SK-MEL-5 (cell line): ENCODE measurements at places on chromosomes 1 and 21. TPM values are rescaled to one million over a fixed set of nuclear protein-coding genes. Genes with fewer than 3 reads are reported as not detected.

GRCh38 chr1:38173848-38174247, 127.3 kb upstream of the POU3F1 start:
- no peak for DNase-seq

Gene FCRL1
- total RNA-seq: not detected in 2 replicates

- no peak for DNase-seq
Measured at GRCh38 chr1:207313131-207313530, 8.3 kb upstream of the CD55 start.

Gene NPHS2
- total RNA-seq: not detected in 2 replicates

- DNase-seq: no peak
Measured at GRCh38 chr1:150138044-150138443, 11.7 kb upstream of the PLEKHO1 start.

Gene AIRE
- not detected in 2 replicates for total RNA-seq

GRCh38 chr21:14755086-14755485, 209.0 kb upstream of the SAMSN1 start:
- no peak for DNase-seq

- no peak for DNase-seq
Measured at GRCh38 chr1:186118724-186119123, 256.3 kb downstream of the TPR start.

- no peak for DNase-seq
Measured at GRCh38 chr21:36728371-36729111, 29.6 kb downstream of the SIM2 start.

- DNase-seq: no peak
Measured at GRCh38 chr21:42405064-42406013, 1.6 kb downstream of the UBASH3A start.

- DNase-seq: peak; percentile 61
Measured at GRCh38 chr1:56758135-56758534, 61.1 kb downstream of the FYB2 start.

Gene ATP1A4
- 0.11 TPM in 1 of 2 replicates, not detected in the other for total RNA-seq

GRCh38 chr1:151661751-151662150, 49.9 kb downstream of the SNX27 start:
- no peak for DNase-seq

Gene RNU1-2
- under 0.01 TPM in 1 of 2 replicates, not detected in the other for total RNA-seq

- no peak for DNase-seq
Measured at GRCh38 chr1:172764378-172764777, 105.5 kb downstream of the FASLG start.

Gene LTN1
- total RNA-seq: 19.5 and 22.5 TPM in 2 replicates

DNA sequence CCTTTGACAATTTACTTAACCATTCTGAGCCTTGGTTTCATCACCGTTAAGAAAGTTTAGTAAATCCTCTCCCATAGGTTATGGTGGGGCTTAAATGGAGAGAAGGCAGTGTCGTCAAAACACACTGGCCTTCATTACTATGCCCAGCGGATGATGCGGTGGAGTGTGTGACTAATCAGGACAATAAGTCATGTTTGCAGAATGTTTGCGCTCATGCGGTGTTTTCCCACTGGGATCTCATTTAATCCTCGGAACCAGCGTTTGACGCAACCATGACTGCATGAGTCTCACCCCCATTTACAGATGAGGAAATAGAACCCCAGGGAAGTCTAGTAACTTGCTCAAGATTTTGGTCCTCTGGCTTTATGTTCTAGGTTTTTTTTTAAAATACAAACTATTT, 17.5 kb downstream of the SLC26A9 start:
- no peak for DNase-seq

DNA sequence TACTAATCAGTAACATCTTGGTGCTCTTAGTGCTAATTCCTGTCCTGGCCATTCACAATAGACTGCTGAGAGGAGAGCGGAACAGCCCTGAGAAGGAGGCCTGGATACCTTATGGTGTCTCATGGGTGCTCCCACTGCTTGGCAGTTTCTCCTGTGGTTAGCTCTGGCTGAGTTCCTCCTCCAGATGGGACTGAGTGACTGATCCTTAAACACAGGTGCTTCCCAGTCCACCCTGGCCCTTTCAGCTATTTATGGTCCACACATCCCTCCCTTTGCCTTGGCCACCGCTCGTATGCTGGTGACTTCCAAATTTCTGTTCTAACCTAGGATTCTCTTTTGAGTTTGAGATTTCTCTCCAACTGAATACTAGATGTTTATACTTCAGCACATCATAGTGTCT, 157.0 kb upstream of the CACNA1E start:
- DNase-seq: no peak

GRCh38 chr1:93143136-93143535, 37.1 kb downstream of the TMED5 start:
- DNase-seq: no peak

- DNase-seq: no peak
Measured at GRCh38 chr1:72285074-72285425, 2.7 kb upstream of the NEGR1 start.

Gene QSOX1
- 66.9 and 77.5 TPM in 2 replicates for total RNA-seq

DNA sequence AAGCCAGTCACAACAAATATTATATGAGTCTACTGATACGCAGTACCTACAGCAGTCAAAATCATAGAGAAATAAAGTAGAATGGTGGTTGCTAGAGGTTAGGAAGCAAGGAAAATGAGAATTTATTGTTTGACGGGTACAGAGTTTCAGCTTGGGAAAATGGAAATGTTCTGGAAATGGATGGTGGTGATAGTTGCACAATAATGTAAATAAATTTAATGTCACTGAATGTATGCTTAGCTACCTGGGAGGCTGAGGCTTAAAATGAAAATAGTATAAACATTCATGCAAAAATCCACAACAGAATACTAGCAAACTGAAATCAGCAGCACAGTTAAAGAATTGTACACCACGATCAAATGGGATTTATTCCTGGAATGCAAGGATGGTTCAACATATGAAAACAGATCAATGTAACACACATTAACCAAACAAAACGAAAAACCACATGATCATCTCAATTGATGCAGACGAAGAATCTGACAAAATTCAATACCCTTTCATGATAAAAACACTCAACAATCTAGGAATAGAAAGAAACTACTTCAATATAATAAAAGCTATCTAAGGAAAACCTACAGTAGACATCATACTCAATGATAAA, 10.7 kb downstream of the TUT4 start:
- DNase-seq: no peak

GRCh38 chr1:155093911-155094621, 15.4 kb downstream of the EFNA3 start:
- peak; percentile 81 for DNase-seq

- no peak for DNase-seq
Measured at GRCh38 chr1:68142461-68142860, 89.9 kb downstream of the WLS start.
